Activated CD4-positive, alpha-beta T cell treated with anti-CD3 and anti-CD28 coated beads, Interleukin-2, amount 10 ng/mL, durations not matched to agents 7 days and 5 days (primary cell): ENCODE measurements at places on chromosomes 5 and 9. TPM values are rescaled to one million over a fixed set of nuclear protein-coding genes. Genes with fewer than 3 reads are reported as not detected.

The SAP30L gene
- total RNA-seq = 46.8 TPM

The SLC34A3 gene
- not detected for total RNA-seq

The CDKN2B-AS1 gene
- 4.4 TPM for total RNA-seq

The TAF11L14 gene
- total RNA-seq = not detected

The GRXCR2 gene
- not detected for total RNA-seq
